Fibroblast of mammary gland (primary cell): ENCODE measurements at places on chromosomes 6 and 20.

GRCh38 chr6:146856296-146856695, 257.5 kb downstream of the ADGB start:
- DNase-seq = no peak

GRCh38 chr6:90483116-90483839, 103.6 kb downstream of the MAP3K7 start:
- DNase-seq = peak; percentile 82

DNA sequence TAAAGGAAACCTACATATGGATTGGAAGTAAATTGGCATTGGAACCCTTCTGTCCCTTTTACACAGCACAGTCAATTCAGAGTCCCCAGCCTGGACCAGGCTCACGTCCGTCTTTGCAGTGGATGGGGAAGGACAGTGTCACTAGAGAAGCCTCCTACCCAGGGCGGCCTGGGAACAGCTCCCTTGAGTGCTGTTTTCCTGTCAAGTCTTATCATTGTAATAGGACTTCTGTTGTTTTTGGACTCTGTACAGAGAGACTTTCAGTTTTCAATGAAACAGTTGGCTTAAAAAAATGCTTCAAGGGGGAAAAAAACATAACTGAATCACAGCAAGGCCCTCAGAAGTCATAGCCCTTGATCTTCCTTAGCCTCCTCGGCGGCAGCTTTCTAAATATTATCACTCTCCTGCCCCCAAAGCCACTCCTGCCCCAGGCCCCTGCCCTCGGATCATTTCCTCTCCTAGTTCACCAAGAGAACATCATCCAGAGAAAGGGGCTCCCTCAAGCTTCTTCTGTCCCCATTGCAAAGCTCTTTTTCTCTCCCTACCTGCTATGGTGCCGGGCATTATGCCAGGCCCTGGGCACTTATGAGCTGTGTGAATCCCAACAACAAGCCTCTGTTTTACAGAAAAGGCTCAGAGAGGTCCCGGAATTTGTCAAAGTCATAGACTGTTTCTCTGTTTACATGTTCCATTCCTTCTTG, 37.8 kb upstream of the CNKSR3 start:
- peak; percentile 47 for DNase-seq

- DNase-seq = no peak
Measured at GRCh38 chr6:26597389-26597766, 625 bp downstream of the ABT1 start.

DNA sequence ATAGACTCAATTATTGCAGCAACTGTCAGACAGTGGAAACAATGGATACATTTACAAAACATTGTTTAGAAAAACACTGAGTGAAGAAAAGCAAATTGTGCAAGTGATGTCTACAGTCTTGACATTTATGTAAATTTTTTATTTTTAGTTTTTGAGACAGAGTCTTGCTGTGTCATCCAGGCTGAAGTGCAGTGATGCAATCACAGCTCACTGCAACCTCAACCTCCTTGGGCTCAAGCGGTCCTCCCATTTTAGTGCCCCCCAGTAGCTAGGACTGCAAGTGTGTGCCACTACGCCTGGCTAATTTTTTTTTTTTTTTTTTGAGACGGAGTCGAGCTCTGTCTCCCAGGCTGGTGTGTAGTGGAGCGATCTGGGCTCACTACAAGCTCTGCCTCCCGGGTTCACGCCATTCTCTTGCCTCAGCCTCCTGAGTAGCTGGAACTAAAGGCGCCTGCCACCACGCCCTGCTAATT, 9.7 kb downstream of the CNBD2 start:
- peak; percentile 26 for DNase-seq

- DNase-seq = peak; percentile 71
Measured at GRCh38 chr6:85417336-85417735, 32.5 kb upstream of the NT5E start.

DNA sequence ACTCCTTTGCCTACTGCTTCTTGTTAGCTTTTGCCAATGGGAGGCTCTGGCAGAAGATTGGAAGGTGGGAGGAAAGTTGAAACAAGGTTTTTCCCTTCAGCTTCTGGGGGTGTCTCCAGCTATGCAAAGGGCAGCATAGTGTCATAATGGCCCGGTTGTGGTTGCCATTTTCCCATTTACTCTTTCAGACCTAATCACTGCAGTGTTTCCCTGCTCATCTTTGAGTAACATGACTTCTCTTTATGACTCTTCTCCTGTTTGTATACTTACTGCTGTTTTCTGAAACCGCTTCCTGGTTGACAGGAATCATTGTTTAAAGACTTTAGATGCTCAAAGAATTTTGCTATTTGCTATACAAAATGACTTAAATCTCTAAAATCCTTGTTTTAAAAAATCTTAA, 19.9 kb downstream of the NRN1 start:
- no peak for DNase-seq

DNA sequence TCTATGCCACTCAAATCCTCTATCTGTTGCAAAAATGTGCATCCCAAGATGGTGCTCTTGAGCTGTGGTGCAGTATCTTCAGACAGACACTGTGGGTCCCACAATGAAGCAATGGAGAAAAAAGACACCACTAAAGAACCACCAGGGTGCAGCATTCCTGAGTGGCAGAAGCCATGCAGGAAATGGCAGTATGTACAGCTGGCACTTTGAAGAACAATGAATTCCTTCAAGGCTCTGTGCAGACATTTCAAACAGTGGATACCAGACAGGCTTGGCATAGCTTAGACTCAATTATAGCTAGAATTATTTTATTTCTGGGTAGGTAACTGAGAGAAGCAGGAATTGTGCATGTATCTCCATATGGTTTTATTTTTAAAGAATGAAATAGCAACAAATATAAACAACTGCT, 24.0 kb upstream of the HDAC2 start:
- peak; percentile 90 for DNase-seq

- DNase-seq = no peak
Measured at GRCh38 chr6:86683132-86683908, 254.0 kb upstream of the HTR1E start.

DNA sequence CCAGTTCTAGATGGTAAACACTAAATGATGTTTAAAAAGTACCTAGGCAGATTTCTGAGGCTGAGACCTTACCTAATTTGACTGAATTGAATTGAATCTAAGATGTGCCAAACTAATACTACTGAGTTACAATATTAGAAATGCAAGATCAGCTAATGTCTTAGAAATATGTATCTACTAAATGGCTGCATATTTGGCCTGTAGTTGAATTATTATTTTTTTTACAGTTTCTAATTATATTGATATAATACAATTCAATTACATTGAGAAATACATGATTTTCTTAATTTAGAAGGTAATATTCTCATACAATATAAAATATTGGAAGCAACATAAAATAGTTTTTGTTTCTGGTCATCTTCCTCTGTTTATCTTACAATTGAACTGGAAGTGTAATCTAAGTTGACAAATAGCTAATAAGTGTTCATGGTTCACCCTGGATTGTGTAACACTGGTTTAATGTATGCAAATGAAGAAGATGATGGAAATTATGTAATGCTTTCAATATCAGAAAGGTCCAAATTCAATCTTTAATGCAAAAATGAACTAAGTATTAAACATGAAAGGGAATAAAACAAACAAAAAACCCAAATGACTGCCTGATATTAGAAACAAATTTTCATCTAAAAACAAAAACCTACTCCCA, 2.9 kb downstream of the MAP3K7 start:
- no peak for DNase-seq

GRCh38 chr6:45047573-45047972, 280.6 kb upstream of the RUNX2 start:
- DNase-seq = no peak

DNA sequence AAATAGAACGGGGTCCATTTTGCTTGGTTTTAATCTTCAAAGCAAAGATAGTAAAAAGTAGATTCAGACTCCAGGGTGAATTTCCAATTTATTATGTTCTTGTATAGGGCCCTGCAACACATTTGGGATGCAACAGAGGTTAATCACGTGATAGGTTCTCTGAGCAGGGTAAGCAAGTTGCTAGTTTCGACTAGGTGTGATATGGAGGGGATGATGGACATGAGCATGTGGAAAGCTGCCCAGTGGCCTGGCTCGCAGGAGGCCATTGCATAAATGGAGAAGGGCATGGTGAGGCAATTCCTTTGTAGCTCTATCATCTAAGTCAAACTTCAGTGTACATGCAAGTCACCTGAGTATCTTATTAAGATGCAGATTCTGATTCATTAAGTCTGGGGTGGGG, 17.7 kb upstream of the ADGRF4 start:
- no peak for DNase-seq

- no peak for DNase-seq
Measured at GRCh38 chr6:147740326-147740725, 231.8 kb downstream of the SAMD5 start.

GRCh38 chr20:59599941-59600340, 4.4 kb upstream of the PHACTR3 start:
- no peak for DNase-seq

DNA sequence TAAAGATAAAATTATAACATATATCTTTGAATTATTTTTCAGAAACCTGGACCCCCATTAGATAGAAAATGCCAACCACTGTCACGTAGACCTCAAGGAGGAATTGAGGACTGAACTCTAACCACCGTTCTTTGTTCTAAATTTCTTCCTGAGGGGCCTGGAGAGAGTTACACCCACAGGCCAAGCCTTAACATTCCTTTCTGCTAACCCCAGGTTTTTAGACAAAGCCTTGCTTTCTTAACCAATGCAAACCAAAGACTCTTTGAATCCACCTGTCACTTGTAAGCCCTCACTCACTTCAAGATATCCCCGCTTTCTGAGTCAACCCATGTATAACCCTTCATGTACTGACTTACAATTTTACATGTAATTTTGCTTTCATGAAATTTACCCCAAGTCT, 41.0 kb downstream of the SNX14 start:
- no peak for DNase-seq

DNA sequence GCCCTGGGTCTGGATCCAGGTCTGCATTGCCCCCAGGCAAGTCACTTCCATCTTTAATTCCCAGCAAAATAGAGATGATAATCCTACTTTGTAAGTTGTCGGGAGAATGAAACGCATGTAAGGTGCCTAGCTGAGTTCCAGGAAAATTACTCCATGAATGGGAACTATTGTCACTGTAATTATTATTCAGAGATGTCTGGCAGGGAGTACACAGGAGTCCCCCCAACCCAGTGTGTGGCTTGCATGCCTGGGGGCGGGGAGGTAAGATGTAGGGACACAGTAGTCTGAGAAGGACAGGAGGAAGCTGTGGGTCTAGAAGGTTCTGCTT, 85.4 kb downstream of the CD40 start:
- no peak for DNase-seq

- DNase-seq = peak; percentile 95
Measured at GRCh38 chr6:109095036-109095834, at the start of gene CEP57L1. CEP57L1 (plus strand) TSS chr6:109095507; CDS start chr6:109145222, 49,715 bp downstream.

GRCh38 chr6:150841189-150841588, 24.3 kb upstream of the MTHFD1L start:
- no peak for DNase-seq

- DNase-seq = peak; percentile 60
Measured at GRCh38 chr6:340991-341827, 48.9 kb downstream of the DUSP22 start.

DNA sequence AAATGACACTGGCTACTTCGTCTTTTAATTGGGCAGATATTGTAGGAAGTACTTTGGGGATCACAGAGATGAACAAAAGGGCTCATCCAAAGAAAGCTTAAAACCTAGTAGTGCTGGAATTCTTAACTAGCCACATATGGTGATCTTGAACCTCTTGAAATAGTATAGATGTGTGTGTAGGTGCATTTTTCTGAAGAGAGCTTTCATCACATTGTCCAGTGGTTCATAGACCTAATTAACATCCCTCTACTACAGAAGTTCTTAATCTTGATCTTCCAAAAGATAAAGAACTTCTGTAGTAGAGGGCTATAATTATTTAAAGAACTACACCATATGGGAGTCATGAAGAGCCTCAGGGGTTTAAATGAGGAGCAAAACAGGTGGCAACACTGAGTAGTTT, 2.3 kb upstream of the PRIM2 start:
- DNase-seq = no peak

- peak; percentile 10 for DNase-seq
Measured at GRCh38 chr6:145483191-145483996, 251.9 kb downstream of the EPM2A start.

DNA sequence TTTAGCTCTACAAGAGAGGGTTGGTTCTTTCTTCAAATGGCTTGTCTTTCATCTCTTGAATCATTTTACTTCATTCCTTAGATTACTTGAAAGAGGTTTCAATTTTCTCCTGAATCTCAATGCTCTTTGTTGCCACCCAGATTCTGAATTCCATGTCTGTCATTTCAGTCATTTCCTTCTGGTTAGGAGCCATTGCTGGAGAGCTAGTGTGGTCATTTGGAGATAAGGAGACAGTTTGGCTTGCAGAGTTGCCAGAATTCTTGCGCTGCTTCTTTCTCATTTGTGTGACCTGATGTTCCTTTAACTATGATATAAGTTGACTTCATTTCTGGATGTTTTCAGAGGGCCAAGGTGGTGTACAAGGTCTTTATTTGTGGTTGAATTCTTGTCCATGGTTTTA, 157.8 kb downstream of the SLC22A3 start:
- no peak for DNase-seq

DNA sequence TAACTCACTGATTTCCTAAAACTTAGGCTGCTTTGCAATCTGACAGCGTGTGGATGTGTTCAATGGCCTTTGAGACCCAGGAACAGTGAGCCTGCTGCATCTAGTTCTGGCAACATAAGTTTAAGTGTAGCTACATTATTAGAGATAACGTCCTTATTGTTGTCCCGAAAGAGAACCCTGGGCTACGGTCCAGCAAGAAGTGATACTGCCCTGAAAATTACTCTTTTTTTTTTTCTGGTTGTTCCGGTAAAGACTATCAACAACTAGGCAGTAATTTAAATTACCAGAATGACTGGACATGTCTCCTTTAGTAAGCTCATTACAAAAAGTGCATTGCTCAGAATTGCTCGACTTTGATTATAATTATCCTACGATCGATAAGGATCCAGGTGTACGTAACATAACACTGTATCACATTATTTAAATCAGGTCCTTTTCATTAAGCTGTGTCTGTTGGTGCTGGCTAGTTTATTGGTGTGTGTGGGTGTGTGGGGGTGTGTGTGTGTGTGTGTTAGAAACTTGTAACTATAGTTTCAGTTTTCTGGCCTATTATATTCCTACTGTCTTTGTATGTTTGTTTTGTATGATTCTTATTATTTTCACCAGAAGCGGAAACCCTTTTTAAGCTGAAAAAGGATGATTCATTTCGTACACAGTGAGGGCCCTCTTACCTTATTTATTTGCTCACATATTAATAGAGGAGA, 3.0 kb downstream of the TSHZ2 start:
- DNase-seq = peak; percentile 34

DNA sequence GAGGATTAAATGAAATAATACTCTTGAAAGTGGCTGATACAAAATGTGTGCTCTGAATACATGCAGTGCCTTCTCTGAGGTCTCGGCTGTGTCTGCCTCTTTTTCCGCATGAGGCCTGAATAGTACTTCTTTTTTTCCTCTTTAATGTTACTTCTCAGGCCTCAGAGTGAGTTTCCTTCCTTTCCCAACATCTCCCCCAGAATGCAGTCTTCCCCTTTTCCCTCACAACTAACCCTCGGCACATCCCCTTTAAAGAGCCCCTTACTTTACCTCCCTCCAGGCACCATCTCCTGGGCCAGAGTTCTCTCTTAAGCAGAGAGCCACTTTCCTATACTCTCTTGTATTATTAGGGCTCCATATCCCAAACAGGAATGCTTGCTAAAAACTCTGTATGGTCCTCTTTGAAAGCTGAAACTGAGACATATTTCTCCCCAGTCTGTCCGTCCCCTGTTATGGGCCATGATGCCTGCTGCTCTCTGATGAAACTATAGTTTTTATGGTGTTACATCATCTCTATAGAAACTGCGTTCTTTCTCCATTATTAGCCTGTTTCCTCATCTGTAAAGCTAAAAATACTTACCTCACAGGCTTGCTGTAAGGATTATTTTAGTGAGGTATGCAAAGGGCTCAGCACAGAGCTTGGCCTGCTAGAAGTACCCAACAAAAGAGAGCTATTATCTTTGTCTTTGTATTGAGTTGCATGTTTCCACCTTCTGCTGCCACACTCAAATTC, 2.3 kb downstream of the PLAGL2 start:
- peak; percentile 24 for DNase-seq
